ENCODE measurements at places on chromosomes 16 and 17.

DNA sequence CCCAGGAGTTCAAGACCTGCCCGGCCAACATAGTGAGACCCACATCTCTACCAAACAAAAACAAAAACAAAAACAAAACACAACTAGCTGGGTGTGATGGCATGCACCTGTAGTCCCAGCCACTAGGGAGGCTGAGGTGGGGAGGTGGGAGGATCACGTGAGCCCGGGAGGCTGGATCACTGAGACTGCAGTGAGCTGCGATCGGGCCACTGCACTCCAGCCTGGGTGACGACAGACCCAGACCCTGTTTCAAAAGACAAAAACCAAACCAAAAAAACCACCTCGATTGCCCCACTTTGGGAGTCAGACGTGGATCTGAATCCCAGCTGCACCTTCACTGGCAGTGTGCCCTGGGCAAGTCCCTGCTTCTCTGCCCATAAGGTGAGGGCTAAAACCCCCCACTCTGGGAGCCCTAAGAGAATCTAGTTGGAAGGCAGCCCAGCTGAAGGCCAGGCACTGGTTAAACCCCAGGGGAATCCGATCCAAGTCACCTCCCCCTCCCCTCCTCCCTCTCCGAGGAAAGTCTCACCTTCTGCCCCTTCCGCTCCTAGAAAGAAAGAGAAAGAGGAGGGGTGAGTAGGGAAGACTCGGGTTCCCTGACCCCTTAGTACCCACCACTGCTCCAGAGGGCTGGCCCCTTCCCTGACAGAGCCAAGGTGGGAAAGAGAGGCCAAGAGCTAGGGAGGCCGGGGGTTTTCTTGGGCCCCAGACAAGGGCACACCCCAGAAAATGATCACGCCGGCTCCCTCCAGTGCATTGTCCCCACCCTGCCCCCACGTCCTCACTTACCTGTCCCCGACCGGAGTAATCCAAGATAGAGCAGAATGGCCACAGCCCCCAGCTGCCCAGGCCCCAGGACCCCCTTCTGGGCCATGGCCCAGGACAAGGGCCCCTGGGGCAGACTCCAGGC is 647 bp downstream of the PRSS8 start:
- DNase-seq: no peak

DNA sequence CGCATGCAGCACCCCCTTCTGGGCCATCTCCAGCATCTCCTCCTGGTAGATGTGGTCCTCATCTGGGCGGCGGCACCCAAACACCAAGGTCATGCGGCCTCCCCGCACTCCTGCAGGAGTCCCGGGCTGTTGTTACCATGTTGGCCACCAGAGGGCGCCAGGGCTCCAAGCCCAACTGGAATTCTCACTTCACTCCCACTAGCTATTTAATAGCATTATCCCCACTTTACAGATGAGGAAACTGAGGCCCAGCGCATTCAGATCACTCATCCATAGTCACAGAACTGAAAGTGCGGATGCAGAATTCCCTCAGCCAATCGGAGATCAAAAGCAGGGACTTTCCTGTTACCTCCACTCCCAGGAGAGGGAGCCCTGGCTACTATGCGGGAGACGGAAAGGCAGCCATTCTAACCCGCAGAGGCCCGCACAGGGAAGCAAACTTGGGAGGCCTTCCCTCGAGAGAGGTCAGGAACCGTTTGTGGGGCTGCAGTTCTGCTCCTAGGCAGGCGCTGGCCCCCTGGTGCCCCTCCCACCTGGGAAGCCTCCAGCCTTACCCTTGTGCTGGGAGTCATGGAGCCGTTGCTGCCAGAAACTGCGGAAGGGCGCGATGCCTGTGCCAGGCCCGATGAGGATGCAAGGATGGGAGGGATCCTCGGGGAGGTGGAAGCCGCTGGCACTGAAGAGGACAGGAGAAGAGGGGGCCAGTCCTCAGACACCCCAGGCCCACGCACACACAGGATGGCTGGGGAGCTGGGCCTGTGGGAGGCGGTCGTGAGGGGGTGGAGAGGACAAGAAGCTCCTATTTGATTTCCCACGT is 40.1 kb downstream of the NOS2 start:
- DNase-seq: peak; percentile 64

GRCh38 chr17:19723964-19724363 is 7.6 kb upstream of the SLC47A2 start:
- DNase-seq: no peak

- no peak for DNase-seq
Observed at GRCh38 chr16:82017911-82018568, 6.8 kb upstream of the SDR42E1 start.

DNA sequence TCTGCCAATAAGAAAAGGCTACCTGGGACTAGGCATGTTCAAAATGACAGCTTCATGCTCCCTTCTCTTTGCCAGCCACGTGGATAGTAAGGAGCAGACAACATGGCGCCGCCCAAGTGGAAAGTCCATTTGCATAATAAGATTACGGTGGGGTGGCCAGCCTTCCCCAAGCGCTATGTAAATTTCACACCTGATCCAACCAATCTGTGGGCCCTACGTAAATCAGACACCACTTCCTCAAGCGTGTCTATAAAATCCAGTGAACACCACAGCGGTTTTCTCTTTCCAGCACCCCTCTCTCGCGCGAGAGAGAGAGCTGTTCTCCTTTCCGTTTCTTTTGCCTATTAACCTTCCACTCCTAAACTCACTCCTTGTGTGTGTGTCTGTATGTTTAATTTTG is 140.3 kb upstream of the ERCC4 start:
- no peak for DNase-seq

- no peak for DNase-seq
Observed at GRCh38 chr16:88973007-88973410, 4.0 kb downstream of the CBFA2T3 start.

DNA sequence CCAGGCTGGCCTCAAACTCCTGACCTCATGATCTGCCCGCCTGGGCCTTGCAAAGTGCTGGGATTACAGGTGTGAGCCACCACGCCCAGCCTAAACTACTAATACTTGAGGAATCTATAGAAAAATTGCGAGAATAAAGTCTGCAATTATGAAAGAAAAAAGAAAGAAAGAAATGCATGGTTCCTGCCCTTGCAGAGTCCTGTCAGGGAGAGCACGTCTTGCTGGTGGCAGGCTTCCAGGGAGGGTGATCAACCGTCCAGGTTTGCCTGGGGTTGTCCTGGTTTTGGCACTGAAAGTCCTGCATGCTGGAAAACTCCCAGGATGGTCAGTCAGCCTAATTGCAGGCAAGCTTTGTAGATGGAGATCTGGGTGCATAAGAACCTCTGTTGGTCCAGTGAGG is 21.5 kb upstream of the KIFC3 start:
- no peak for DNase-seq

- DNase-seq: no peak
Observed at GRCh38 chr16:50737420-50737959, 4.4 kb upstream of the CYLD start.

DNA sequence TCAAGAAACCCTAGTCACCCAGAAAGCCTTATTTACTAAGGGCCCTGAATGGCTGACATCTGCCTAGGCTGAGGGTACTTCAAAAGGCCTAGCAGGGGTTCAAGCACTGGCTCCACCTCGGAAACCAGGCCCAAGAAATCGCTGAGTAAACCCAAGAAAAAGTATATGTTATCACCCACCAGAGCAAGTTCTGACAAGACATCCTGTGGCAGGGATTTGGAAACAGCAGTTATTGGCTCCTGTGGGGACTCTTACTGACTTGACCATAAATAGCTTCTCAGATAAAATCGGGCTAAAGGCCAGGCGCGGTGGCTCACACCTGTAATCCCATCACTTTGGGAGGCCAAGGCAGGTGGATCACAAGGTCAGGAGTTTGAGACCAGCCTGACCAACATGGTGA is 12.2 kb downstream of the ATP6V0D1 start:
- no peak for DNase-seq

DNA sequence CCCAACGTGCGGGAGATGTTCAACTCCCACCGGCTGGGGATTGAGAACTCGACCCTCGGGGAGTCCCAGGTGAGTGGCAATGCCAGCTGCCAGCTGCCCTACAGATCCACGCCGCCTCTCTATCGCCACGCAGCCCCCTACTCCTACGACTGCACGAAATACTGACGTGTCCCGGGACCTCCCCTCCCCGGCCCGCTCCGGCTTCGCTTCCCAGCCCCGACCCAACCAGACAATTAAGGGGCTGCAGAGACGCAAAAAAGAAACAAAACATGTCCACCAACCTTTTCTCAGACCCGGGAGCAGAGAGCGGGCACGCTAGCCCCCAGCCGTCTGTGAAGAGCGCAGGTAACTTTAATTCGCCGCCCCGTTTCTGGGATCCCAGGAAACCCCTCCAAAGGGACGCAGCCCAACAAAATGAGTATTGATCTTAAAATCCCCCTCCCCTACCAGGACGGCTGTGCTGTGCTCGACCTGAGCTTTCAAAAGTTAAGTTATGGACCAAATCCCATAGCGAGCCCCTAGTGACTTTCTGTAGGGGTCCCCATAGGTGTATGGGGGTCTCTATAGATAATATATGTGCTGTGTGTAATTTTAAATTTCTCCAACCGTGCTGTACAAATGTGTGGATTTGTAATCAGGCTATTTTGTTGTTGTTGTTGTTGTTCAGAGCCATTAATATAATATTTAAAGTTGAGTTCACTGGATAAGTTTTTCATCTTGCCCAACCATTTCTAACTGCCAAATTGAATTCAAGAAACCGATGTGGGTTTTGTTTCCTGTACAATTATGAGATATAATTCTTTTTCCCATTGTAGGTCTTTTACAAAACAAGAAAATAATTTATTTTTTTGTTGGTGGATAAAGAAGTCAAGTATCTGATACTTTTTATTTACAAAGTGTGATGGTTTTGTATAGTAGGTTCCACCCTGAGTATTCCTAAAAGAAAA is 2.3 kb downstream of the FOXC2 start:
- DNase-seq: no peak
